Neural progenitor cell (in vitro differentiated cells): ENCODE measurements at places on chromosomes 2 and 18. TPM values are rescaled to one million over a fixed set of nuclear protein-coding genes. Genes with fewer than 3 reads are reported as not detected.

DNA sequence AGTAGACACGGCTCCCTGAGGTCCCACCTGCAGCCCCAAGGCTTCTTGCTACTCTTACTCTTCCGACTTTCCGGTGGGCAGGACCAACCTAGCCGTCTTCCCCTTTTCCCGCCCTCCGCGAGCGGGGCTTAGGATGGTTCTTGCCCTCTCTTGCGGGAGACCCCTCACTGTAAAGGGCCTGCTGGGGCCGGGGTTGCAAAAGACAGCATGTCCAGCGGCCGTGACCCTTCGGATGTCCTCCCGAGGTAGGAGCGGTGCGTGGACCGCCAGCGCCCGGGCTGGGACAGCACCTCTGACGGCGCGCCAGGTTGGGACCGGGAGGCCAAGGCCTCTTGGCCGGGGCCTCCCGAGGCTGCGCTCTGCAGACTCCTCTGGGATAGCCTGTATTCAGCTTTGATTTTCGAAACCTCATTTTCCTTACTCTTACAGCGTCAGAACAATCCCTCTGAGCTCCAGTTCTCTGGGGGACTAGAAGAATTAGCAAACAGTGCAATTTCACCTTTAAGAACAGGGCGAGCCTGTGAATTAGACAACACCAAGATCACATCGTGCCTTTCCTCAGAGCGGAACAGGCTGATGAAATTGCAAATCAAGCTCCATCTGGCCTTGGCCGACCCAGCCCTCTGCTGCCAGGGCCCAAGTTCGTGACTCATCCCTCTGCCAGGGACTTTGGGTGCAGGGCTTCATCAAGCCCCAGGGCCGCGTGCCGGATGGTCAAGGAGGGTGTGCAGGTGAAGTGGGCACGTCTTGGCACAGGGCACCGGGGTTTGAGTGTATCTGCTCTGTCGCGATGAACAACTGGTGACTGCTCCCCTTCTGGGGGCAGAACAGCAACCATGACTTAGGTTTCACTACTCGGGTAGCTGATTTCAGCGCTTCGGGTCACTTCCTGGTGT, 777 bp downstream of the MOCOS start:
- peaks cover 6% of the 10 kb centered on the region for H3K4me1 ChIP-seq
- H3K4me3 ChIP-seq: peak overlapping the region; percentile 56
- H3K36me3 ChIP-seq: no peaks in the 10 kb centered on the region
- no peak overlapping the region for H3K27ac ChIP-seq
- H3K27me3 ChIP-seq: peaks cover 62% of the 10 kb centered on the region

DNA sequence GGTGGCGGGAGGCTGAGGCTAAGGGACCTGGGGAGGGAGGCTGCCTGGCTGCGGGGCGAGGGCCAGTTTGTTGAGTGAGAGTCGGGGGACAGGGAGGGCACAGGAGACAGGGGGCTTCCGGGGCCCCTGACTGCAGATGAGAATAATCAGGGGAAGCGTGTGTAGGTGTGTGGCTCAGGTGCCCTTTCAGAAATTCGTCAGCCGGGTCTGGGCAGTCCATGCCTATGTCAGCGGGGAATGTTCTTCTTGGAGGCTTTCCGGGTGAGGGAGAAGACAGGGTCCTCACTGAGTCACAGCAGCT, 52.3 kb upstream of the OTOF start:
- no peak for DNase-seq
- H3K27me3 ChIP-seq: no peaks in the 10 kb centered on the region
- no peak overlapping the region for H3K4me3 ChIP-seq
- H3K36me3 ChIP-seq: no peaks in the 10 kb centered on the region
- peaks cover 26% of the 10 kb centered on the region for H3K4me1 ChIP-seq

DNA sequence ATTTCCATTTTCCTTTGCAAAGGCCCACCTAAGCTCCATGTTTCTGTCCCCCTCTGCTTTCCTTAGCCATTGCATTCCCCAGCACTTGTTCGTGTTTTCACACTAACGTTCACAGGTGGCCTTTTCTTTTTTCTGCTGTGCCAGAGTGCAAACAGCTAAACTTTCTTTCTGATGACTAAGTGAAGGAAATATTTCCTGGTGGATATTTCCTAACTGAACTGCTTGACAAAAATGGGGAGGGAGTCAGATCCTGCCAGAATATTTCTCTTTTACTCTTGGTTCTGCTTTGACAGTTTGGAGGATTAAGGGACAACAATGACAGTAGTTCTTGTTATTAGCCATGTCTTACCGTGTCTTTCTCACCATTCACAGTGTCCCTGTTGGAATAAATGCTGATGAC, 344.0 kb downstream of the ARHGAP15 start:
- no peak overlapping the region for H3K27ac ChIP-seq
- no peaks in the 10 kb centered on the region for H3K27me3 ChIP-seq
- H3K36me3 ChIP-seq: no peaks in the 10 kb centered on the region
- DNase-seq: no peak
- H3K4me1 ChIP-seq: peaks cover 12% of the 10 kb centered on the region

DNA sequence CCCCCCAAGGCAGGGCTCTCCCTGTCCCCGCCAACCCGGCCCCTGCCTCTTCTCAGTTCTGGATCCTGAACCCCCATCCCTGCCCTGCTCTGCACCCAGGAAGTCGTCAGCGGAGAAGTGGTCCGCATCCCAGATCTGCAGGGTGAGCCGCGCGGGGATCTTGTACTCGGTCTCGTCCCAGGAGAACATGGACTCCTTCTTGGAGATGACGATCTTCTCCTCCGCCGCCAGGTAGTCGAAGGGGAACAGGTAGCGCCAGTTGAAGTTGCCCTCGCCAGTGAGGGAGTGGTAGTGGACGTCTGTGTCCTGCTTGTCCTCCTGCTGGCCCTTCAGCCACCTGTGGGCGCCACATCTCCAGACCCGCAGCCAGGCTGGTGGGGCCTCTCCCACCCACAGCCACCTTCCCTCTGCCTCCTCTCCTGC, 16.3 kb downstream of the OTOF start:
- DNase-seq: no peak
- H3K27me3 ChIP-seq: no peaks in the 10 kb centered on the region
- no peak overlapping the region for H3K4me3 ChIP-seq
- no peaks in the 10 kb centered on the region for H3K36me3 ChIP-seq
- peaks cover 19% of the 10 kb centered on the region for H3K4me1 ChIP-seq

GRCh38 chr2:234754126-234754525, 197.7 kb upstream of the SH3BP4 start:
- no peaks in the 10 kb centered on the region for H3K36me3 ChIP-seq
- H3K27me3 ChIP-seq: no peaks in the 10 kb centered on the region
- no peak overlapping the region for H3K4me3 ChIP-seq
- DNase-seq: no peak
- no peaks in the 10 kb centered on the region for H3K4me1 ChIP-seq

PPM1G gene
- 114 and 116 TPM in 2 replicates for total RNA-seq

ZNF521 gene
- 136 and 148 TPM in 2 replicates for total RNA-seq

GPR45 gene
- total RNA-seq: not detected in 2 replicates

GALNT1 gene
- 72.0 and 113 TPM in 2 replicates for total RNA-seq

MDH1B gene
- total RNA-seq: 3.7 and 3.9 TPM in 2 replicates

CRYBA2 gene
- total RNA-seq: not detected in 2 replicates
